ENCODE measurements at places on chromosomes 6 and 20.

GRCh38 chr6:52125139-52125538 is 37.7 kb upstream of the PKHD1 start:
- no peaks in the 10 kb centered on the region for H3K36me3 ChIP-seq
- H3K27me3 ChIP-seq, result no peaks in the 10 kb centered on the region
- H3K27ac ChIP-seq, result no peak overlapping the region
- no peak overlapping the region for H3K4me3 ChIP-seq

GRCh38 chr6:110085285-110085684 is 94.2 kb downstream of the WASF1 start:
- no peak overlapping the region for H3K27ac ChIP-seq
- no peaks in the 10 kb centered on the region for H3K27me3 ChIP-seq
- DNase-seq, result no peak
- H3K36me3 ChIP-seq, result no peaks in the 10 kb centered on the region
- no peak overlapping the region for H3K4me3 ChIP-seq

DNA sequence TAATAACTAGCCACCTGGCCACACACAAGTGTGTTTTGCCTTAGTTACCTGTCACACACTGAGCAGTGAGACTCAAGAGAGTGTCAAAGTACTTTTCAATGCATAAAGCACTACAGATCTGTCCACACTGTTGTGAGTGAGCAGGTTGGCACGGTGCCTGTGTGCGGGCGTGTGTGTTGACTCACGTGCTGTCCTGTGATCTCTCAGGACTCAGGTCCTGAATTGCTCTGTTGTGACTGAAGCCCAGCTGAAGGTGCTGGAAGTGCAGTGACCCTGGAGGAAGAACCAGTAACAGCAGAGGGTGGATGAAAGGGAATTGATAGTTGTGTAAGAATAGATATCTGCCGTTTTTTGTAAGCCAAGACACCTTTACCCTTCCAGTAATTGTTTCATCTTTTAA is 18.3 kb downstream of the SLC16A10 start:
- no peak overlapping the region for H3K27ac ChIP-seq
- H3K36me3 ChIP-seq, result no peaks in the 10 kb centered on the region
- no peak overlapping the region for H3K4me3 ChIP-seq

DNA sequence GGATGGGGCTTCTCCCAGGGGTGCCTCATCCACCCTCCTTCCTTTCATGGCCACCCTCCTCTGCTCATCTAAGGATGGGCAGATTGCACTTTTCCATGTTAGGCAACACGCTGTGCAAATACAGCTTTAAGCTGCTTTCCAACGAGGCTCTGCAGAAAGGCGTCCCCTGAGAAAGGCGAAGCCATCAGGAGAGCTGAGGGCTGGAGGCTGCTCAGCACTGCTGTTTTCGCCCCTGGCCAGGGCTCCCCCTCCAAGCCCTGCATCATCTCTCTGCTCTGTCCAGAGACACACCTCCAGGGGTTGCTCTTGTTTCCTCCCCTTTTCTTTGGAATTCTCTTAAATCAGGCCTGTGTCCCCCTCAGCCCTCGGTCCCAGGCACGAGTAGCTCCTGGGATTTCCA is 526.1 kb downstream of the CDH26 start:
- peaks cover 8% of the 10 kb centered on the region for H3K27me3 ChIP-seq
- no peaks in the 10 kb centered on the region for H3K36me3 ChIP-seq
- H3K4me3 ChIP-seq, result no peak overlapping the region
- no peak overlapping the region for H3K27ac ChIP-seq
- no peak for DNase-seq

GRCh38 chr20:53402233-53403005 is 191.2 kb downstream of the ZNF217 start:
- H3K27ac ChIP-seq, result no peak overlapping the region
- no peaks in the 10 kb centered on the region for H3K36me3 ChIP-seq
